Natural killer cell treated with Interleukin-12 subunit alpha and Interleukin-12 subunit beta and Interleukin-15 and Interleukin-18, amount 100 ng/mL, for 72 hours (primary cell): ENCODE measurements at places on chromosomes 5 and 9. TPM values are rescaled to one million over a fixed set of nuclear protein-coding genes. Genes with fewer than 3 reads are reported as not detected.

GRCh38 chr9:117234103-117234502 is 180.8 kb downstream of the ASTN2 start:
- no peak for DNase-seq

DNA sequence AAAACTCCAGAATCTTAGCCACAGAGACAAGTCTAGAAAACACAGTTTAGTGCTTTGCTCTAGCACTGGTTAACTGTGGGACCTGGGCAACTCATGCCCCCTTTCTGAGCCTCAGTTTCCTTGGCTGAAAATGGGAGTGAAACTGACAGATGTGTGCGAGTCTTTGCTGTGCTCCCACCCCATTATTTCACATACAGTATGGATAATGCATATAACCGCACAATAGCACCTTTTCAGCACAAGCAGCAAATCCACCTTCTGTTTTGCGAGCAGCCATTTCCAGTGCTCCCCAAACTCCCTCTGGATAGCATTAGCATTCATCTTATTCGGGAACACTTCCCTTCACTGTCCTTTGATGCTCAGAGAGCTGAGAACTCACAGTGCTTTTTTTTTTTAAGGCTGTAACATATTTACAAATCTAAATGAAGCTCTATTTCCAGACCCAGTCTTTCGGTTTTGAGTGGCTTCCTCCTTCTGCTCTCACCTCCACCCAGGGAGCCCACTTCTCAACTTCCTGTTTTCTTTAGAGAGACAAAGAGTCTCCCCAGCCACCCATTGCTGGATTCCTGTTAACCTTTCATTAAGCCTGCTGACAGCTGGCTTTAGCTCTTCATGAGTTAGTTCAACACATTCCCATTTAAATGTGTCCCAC is 49.2 kb downstream of the TIMD4 start:
- no peak for DNase-seq

Gene RGP1
- 19.6 TPM for total RNA-seq

DNA sequence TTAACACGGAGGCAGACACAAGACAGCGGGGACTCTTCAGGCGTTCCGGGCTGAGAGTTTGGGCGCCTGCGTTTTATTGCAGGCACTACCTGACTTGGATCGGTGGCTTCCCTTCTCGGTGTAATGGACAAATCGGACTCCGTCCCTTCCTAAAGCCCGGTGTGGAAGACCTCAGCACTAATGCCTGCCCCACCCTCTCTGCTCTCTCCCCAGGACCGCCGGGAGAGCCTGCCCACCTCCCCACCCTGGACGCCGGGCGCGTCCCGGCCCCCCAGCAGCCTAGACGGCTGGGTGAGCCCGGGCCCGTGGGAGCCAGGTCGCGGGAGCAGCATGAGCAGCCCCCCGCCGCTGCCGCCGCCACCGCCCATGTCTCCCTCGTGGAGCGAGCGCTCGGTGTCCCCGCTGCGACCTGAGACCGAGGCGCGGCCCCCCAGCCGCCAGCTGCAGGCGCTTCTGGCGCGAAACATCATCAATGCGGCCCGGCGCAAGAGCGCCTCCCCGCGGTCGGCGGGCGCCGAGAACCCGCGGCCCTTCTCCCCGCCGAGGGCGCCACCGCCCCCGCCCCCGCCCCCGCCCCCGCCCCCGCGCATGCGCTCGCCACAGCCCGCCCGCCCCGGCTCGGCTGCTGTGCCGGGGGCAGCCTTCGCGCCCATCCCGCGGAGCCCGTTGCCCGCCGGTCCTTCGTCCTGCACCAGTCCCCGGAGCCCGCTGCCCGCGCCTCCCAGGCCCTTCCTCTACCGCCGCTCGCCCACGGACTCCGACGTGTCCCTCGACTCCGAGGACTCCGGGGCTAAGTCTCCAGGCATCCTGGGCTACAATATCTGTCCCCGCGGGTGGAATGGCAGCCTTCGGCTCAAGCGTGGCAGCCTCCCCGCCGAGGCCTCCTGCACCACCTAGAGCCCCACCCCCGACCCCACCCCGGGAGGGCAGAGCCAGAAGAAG is 4.6 kb upstream of the MYOZ3 start:
- DNase-seq: peak; percentile 76

GRCh38 chr9:28610339-28610738 is 1037.1 kb upstream of the C9orf72 start:
- no peak for DNase-seq

DNA sequence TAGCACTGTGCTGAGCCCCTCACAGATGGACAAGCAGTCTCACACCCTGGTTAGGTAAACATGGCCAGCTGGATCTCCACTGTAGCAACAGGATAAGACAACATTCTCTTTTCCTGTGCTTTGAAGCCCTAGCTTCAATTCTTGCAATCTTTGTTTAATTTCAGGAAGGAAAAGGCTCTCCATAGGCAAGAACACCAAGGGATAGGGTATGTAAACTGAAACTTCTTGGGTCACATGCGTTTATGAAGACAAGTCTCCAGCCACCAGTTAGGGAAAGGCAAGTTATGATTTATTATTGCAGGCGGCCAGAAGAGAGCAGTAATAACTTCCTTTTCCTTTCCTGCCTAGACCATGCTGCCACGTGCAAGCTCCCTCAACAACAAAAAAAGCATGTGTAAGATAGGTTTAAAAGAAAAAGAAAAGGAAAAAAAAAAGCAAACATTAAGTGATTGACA is 50.1 kb upstream of the POU5F2 start:
- DNase-seq: no peak

DNA sequence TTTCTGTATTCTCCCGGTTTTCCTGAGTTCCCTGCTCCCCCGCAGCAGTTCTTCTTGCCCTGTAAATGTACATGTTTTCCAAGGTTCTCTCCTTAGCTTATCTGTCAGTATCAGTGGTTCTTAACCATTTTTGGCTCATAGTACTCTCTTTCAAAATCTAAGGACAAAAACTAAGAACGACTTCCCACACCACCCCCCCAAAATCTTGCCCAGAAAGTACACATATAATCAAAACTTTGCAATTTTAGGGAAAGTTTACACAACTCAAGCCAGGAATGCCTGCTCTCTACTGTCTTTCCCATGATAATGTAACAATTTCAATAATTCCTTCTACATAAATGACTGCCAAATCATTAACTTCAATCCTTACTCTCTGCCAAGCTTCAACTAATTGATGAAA is 4.5 kb downstream of the DCAF12 start:
- no peak for DNase-seq

DNA sequence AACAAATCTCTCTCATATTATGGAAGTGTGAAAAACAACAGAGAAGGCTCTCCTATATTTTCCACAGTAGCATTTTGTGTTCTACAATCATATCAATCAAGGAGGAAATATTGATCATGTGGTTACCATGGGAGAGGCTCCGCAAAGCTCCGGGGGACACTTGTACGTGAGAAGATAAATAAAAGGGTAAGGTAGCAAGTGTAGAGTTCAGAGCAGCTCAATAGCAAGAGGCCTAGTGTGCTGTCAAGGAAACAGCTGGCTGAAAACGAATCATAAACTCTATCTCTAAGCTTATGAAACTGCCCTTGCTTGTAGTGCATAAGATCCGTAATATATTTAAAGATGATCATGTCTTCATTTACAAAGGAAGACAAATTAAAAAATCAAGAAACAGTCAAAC is 57.5 kb downstream of the CDH18 start:
- no peak for DNase-seq

Gene GNA14
- total RNA-seq: not detected

- no peak for DNase-seq
Observed at GRCh38 chr5:90055831-90056328, 353.7 kb downstream of the CETN3 start.

DNA sequence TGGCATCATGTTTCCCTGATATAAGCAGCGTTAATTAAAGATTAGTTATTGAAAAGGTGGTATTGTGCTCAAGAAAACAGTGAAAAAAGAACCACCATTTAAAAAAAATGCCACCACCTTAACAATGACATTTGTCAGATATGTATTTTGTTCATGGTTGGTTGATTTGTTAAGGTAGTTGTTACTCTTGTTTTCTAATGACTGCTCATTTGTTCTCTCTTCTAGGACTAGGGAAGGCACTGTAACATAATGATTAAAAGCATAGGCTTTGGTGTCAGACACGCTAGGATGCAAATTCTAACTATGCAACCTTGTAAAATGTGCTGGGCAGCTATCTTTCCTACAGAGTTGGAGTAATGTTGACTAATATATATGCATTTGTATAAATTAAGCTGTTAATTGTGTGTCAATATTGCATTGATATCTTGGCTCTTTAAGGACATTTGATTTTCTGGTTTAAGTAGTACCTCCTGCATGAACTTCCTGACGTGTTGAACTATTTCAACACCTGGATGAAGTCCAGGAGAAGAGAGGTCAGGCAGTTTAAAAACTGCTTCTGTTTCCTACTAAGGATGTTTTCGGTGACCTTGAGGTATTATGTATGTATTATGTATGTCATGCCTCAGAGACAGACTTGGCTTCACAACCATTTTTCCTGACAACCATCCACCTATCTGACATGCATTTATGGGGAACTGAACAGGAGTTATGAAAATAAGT is 77.8 kb downstream of the MUSK start:
- DNase-seq: no peak

Gene SLC6A3
- not detected for total RNA-seq

DNA sequence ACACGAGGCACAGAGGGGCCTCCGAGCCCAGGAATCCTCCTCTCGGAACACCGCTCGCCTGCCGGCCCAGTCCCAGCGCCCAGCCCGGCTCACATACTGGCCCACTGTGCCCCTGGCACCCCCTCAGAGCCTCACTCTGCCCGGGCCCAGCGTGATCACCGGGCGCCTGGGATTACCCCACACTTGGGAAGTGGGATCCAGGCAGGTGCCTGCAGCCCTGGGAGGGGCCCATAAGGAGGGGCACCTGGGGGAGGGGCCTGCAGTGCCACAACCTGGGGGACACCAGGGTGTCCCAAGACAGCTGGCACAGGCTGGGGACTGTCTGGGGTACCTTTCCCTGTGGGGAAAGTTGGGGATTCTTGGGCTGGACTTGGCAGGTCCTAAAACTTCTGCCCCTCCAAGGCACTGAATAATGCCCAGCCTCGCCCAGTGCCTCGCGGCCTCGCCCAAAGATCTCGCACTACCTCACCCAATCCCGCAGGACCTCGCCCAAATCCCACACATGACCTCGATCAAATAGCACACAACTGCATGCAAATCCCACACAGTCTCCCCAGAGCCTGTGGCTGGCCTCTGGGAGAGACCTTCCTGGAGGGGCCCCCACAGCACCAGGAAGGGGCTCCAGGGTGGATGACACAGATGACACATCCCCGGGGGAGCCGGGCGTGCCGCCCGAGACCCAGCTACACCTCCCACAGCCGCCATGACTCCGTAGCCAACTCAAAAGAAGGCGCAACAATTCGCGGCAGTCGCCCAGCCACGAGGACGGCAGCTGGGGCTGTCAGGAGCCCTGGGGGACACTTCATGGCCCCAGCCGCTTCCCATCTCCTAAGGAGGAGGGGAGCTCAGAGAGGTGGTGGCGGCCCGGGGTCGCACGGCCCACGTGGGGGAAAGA is 13.7 kb downstream of the NOTCH1 start:
- DNase-seq: no peak

DNA sequence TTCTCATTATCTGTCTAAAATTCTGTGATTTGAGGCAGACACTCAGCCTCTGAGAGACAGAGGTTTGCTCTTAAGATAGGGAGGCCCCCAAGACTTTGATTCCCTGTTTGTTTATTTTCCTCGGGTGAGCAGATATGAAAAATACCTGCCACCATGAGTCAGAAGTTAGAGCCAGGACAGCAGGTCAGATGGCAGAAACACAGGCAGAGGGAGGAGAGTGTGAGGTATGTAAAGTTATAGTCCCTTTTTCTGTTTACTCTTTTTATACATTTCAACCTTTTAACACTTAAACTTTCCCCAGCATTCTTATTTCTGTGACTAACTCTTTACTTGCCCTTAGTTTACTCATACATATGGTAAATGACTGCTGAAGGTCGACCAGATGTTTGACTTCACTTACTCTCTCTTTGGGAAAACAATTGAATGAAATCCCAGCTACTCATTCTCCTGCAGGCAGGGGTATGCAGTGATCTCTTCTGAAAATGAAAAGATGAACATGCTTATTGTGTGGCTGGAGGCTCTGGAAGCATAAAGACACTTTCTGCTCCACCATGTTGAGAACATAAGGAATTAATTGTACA is 383.8 kb downstream of the NTRK2 start:
- DNase-seq: no peak

DNA sequence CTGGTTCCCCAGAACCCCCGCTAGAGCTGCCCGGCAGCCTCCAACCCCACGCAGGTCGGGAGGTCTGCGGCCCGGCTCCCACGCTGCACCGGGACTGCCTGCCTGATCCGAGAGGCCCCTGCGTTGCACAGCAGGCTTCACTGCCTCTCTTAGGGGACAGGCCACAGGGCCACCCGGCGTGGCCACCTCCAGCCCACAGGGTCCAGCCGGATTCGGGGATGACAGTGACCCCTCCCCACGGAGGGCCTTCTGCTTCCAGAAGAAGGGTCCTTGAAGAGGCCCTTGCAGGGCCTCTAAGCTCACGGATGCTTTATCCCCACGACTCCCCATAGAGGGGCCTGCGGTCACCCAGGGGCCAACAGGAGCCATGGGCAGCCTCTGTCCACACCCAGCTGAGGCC is 66.1 kb upstream of the PPP1R26 start:
- peak; percentile 35 for DNase-seq

GRCh38 chr5:42950456-42951292 is 89.4 kb downstream of the ANXA2R start:
- peak; percentile 87 for DNase-seq

DNA sequence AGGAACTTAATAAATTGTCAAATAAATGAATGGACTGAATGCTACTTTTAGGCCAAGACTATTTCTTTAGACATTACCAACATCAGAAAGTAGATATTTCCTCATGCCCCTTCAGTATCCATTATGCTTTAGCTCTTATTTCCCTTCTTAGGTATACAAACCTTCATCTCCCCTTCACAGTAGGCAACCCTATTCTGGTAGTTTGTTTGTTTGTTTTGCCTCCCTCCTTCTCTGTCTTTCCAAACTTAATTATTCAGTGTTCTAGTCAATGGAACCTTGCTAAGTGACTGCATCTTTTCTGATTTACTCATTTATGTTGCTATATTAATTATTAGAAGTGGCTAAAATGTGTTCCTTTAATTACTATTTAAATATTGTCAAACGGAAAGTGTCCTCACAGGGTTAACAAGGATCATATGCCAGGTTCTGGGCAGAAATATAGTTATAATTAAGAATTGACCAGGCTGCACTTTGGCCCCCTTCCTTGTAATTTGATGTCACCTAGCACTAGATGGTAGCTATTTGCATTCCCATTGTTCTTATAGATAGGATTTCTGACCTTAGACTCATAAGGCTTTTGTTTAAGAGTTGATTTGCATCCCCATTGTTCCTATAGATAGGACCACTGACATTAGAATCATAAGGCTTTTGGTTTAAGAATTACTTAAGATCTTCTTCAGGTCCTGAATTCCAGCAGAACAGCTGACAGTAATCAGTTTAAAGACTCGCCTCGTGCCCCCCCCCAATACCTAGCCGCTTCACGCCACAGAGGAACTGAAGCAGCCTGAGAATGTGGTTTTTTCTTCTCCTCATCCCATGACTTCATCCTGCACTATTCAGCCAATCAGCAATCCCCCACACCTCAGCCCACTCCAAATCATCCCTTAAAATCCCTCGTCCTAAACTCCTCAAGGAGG is 84.4 kb upstream of the NUDT12 start:
- DNase-seq: no peak
